Iris pigment epithelial cell (primary cell): ENCODE measurements at places on chromosomes 11 and 22.

DNA sequence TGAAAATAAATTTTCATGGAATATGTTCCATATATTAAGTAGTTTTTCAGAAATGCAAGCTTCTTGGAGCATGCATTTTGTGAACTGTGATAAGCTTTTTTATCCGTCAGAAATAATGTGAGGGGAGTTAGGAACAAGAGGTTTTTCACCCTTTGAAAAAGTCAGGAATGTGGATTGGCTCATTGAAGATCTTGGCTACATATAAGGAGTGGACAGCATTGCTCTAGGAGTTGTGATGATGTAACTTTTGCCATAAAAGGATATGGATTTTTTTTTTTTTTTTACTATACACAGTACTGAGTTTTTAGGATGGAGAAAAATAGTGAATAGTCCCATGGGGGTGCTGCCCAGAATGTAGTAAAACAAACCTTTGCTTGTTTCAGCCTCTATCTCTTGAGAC lies 180.2 kb downstream of the NAV2 start:
- DNase-seq, result peak; percentile 56

- no peak for DNase-seq
These were observed 9.5 kb downstream of the TTC28 start for GRCh38 chr22:28670161-28670560.

DNA sequence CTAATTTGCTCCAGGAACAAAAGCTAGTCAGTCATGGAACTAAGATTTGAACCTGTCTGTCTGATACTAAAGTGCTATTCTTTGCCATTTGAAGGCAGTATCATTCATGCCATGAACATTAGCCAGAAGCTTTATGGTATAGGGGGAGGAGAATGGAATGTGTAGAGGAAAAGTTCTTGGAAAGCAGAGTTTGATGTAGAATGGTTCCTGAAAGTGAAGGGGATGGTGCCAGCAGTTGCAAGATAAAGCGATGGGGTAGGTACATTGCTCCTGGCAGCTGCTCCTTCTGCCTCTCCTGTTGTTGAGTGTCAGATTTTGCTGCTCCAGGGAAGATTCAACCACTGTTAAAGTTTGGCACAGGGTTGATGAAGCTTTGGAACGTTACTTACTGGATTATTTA lies 53.4 kb downstream of the ARHGAP42 start:
- DNase-seq, result peak; percentile 69

GRCh38 chr22:32474635-32475467 lies at the start of gene FBXO7:
FBXO7 (plus strand) TSS chr22:32474811; CDS start chr22:32475003, 192 bp downstream.
- peak; percentile 92 for DNase-seq

GRCh38 chr11:126129727-126130671 lies 67.3 kb upstream of the CDON start:
- DNase-seq, result no peak

- DNase-seq, result no peak
These were observed 908.8 kb downstream of the OPCML start for GRCh38 chr11:132623511-132623910.

DNA sequence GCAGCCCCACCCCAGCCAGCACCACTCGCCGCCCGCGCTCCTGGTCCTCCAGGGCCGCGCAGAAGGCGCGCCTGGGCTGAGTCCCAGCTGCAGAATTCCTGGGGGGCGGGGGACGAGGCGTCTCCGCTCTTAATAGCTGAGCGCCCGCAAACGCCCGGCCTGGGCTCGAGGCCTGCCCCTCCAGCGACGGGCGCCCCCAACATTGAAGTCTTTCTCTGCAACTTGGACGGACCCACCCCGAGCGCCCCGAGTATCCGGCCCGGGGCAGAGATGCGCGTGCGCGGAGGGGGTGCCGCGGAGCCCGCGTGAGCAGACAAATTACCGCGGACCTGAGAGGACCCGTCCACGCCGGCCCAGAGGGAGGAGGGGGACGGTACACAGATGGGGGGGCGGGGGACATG lies 6.7 kb upstream of the SYT7 start:
- DNase-seq, result peak; percentile 33

DNA sequence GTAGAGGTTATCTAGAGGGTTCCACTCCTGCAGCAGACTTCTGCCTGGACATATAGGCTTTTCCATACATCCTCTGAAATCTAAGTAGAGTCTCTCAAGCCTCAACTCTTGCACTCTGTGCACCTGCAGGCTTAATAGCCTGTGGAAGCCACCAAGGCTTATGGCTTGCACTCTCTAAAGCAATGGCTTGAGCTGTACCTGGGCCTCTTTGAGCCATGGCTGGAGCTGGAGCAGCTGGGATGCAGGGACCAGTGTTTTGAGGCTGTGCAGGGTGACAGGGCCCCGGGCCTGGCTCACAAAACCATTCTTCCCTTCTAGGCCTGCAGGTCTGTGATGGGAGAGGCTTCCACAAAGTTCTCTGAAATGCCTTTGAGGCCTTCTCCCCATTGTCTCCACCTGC lies 2.9 kb upstream of the NXPE4 start:
- DNase-seq, result no peak

DNA sequence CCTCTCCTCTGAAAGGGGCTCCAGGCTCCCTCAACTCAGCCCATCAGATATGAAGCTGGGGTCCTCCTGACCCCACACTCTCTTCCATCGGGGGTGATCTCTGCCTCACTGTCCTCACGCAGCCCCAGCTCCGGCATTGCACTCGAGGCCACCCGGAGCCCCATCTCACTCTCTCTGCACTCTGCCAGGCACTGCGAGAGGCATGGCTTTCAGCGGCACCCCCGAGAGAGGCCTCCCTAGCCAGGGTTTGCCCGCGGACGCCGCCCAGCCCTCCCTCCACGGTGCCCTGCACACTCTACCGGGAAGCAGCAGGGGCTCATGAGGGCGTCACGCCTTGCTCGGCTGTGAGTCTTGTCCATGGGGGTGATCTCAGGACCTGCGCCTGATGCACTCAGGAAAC lies 436.2 kb downstream of the BRD1 start:
- DNase-seq, result no peak

- no peak for DNase-seq
These were observed 20.9 kb upstream of the KIAA0930 start for GRCh38 chr22:45261407-45262088.

- DNase-seq, result no peak
These were observed 64.9 kb downstream of the SMIM38 start for GRCh38 chr11:69220561-69221051.

DNA sequence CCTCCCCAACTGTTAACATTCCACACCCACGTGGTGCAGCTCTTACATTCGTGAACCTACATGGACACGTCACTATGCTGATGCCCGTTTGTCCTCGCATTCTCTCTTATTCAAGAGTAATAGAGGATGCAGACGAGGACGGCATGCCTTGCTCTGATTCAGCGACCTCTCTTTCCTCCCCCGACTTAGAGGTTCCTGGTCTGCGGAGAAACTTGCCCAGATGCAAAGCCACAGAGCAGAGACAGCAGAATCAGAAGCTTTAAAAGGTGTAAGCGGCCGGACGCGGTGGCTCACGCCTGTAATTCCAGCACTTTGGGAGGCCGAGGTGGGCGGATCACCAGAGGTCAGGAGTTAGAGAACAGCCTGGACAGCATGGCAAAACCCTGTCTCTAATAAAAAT lies 288.0 kb downstream of the NTM start:
- DNase-seq, result no peak

DNA sequence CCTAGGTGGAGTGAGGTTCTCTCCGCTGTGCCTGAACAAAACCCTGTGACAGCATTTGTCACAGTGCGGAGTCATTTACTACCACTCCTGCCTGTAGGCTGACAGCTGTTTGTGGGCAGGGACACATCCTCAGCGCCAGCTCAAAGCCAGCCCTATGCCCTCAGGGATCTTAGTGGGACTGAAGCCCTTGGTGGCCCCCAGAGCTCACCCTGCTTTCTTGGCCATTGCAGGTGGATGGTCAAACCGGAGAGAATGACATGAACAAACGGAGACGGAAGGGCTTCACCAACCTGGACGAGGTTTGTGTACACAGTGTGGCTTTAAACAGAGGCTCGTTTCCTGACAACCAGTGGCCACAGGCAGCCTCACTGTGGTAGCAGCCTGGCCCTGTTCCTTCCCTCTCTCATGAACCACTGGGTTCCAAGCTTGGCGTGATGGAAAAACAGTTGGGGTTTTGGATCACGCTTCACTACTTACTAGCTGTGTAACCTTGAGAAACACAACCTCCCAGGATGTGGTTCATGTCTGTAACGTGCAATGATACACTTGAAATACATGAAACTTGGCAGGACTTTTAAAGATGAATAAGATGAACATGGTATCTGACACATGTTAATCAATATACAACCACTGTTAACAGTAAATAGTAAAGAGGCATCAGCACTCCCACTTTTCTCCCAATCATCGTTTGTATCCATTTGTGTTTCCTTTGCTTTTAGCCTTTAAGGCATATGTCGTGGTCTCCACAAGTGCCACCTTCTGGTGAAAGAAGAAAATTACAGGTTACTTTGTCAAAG lies 125.8 kb downstream of the MICAL2 start:
- DNase-seq, result peak; percentile 63

DNA sequence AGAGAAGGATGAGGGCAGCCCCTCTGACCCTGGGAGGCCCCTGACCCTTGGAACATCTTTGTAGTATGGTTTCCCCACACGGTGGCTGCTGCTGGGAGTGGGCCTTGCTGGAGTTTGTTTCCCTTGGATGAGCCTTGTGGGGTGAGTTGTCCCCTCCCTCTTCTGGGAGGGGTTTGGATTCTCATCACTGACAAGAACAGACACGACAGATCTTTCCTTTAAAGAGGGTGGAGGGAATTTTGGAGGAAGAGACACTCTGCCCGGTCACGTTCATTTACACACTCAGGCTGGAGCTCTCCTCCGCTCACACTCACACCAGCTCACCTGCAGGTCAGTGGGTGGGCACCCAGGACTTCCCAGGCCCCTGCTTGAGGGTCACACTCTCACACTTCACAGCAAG lies 31.7 kb downstream of the POU2F3 start:
- no peak for DNase-seq

GRCh38 chr11:129546266-129546665 lies 170.6 kb downstream of the BARX2 start:
- DNase-seq, result no peak

DNA sequence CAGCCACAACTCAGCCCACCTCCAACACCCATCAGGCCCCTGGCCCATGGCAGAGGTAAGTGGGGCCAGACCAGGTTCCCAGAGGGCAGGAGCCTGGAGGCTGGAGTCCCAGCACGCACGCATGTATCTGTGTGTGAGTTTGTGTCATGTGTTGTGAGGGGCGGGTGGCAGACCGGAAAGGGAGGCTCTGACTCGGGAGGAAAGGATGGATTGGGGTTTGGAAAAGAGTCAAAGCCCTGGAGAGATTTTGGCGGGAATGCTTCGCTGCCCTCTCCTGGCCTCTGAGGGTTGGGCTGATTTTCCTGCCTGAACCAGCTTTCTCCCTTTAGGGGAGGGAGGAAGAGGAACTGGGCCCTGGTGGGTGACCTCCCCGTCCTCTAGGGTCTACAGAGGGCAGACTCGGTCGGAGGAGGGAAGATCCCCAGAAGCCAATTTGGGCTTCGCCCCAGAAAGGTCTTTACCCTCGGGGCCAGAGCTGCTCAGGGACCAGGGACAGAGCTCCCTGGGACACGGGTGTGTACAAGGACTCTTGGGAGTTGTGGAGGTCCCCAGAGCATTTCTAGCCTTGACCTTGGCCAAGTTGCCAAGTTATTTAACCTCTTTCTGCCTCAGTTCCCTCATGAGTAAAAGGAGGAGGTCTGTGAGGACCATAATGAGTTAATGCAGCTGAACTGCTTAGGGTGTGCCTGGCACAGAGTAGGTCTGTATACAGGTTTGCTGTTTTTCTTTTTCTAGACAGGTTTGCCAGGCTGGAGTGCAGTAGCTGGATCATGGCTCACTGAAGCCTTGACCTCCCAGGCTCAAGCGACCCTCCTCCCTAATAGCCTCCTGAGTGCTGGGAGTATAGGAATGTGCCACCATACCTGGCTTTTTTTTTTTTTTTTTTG lies 6.9 kb downstream of the C11orf68 start:
- DNase-seq, result peak; percentile 27

GRCh38 chr11:15499674-15500073 lies 385.0 kb downstream of the INSC start:
- no peak for DNase-seq

GRCh38 chr22:35617137-35617755 lies at the start of gene MB:
MB (minus strand) TSS chr22:35617329; CDS start chr22:35617257, 72 bp downstream.
- DNase-seq, result no peak

DNA sequence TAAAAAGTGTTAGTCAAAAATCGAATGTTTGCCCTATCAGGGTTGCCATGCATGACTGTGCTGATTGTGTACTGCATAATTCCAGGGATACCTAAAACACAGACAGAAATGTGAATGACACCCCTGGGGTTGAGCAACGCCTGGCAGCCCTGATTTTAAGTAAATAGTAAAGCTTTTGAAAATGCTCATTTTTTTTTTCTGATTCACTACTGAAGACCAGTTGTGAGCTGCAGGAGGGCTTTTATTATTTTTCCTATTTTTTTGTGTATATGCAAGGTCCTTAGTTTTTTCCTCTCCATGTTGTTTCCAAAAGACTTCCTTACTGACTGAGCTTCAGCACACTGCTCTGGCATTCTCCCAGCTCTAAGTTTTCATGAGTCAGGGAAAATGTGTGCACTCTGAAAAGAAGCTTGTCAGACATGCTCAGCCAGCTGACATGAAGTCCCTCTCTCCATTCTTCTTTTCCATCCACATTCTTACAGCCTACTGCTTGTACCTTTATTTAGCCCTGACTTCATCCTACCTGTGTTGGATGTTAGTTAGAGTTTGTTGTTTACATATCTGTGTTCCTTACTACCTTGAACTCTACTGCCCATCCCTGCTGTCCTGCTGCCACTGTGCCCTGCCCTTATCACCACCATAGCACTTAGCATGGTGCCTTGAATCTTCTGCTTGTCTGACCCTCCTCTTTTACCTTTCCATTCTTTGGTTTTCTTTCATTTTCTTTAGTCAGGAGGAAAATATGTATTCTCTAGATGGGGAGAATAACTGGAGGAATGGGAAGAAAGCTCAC lies 79.5 kb downstream of the HORMAD2 start:
- DNase-seq, result peak; percentile 91

DNA sequence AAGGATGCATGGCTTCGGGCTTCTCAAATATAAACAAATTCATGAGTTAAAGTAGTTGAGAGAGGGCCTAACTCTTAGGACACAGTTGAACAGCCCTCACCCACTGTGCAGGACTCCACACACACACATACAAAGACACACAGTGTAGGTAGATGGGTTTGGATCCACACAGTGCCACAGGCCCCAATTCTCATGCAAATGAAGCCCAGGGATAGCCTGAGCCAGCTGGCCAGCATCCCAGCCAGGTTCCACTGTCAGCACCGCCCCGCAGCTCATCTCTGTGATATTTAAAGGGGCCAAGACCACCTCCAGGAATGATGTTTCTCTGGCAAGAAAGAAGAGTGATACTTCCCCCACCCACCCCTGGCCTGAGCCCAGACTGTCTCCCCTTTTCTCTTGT lies 11.7 kb downstream of the SLC35C1 start:
- no peak for DNase-seq

- peak; percentile 90 for DNase-seq
These were observed 226.7 kb upstream of the NARS2 start for GRCh38 chr11:78801161-78801884.

- DNase-seq, result no peak
These were observed 13.7 kb upstream of the ZBTB44 start for GRCh38 chr11:130328420-130328819.

DNA sequence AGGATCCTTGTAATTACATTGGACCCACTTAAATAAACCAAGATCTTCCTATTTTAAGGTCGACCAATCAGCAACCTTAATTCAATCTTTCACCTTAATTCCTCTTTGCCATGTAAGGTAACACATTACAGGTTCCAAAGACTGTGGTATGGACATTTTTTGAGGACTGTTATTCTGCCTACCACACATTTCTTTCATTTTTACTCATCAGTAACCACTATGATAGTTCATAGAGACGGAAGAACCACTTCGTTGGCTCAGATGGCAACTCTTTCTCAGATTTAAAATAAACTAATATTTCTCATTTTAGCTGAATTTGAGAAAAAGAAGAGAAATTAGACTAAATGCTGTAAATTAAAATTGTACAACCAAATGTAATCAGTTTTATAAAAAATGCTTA lies 96.3 kb downstream of the PAX6 start:
- no peak for DNase-seq
